ENCODE measurements at places on chromosomes 12 and 14.

DNA sequence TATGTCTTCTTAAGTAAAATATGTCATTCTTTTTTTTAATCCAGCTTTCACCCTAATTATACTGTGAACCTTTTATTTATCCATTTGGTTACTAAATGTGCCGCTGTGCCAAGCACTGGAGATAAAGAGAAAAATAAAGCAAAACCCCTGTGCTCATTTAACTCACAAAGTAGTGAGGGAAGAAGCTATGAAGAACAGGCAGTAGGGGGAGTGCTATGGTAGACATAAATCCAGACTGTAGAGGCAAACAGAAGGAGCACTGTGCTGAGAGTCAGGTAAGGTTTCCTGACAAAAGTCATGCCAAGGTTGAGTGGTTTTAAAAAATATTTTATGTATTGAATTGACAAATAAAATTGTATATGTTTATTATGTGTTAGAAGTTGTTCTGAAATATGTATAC lies 188.5 kb upstream of the SYT10 start:
- no peak for DNase-seq

- DNase-seq: no peak
Measured at GRCh38 chr12:131751335-131751734, 40.4 kb downstream of the SFSWAP start.

DNA sequence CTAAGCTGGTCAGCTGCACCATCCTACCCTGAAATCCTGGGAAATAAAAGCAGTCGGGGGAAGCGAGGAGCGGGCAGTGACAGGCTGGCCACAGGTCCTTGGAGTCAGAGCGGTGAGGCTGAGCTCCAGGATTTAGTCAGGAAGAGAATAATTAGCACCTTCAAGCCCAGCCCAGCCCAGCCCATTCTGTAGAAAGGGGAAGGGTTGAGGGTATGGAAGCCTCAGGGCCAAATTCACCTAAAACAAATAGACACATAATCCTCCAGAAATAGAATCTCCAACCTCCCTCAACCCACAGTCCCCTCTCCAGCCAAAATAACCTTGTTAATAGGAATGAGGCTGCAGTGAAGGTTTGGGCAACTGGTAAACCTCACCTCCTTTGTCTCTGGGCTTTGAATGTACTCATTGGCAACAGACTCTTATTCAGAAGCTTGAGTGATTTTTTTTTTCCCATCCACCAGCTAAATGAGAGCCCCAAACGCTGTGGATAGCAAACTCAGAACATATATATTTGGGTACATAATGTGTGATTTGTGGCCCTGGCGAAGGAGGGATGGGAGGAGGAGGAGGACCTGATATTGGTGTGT lies 334.1 kb downstream of the DPF3 start:
- DNase-seq: no peak

DNA sequence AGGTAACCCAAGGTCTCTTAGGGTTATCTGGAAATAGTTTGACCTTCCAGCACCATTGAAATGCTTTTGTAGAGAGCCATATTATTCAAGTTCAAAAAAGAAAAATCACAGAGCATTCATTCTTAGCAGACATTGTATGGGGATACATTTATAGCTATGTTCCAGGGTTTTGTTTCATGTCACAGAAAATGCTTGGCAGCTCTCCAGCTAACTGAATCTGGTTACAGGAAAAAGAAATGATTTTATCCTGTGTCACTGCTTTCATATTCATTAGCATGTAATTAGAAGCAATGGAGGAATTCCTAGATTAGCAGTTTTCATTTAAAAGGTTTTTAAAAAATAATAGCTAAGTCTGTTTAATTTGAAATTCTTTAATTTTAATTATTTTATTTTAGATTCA lies 78.9 kb downstream of the SNAPC1 start:
- DNase-seq: no peak

- DNase-seq: no peak
Measured at GRCh38 chr12:93762059-93762719, 85.0 kb downstream of the CRADD start.

GRCh38 chr14:81005540-81006228 lies 50.3 kb downstream of the TSHR start:
- no peak for DNase-seq

DNA sequence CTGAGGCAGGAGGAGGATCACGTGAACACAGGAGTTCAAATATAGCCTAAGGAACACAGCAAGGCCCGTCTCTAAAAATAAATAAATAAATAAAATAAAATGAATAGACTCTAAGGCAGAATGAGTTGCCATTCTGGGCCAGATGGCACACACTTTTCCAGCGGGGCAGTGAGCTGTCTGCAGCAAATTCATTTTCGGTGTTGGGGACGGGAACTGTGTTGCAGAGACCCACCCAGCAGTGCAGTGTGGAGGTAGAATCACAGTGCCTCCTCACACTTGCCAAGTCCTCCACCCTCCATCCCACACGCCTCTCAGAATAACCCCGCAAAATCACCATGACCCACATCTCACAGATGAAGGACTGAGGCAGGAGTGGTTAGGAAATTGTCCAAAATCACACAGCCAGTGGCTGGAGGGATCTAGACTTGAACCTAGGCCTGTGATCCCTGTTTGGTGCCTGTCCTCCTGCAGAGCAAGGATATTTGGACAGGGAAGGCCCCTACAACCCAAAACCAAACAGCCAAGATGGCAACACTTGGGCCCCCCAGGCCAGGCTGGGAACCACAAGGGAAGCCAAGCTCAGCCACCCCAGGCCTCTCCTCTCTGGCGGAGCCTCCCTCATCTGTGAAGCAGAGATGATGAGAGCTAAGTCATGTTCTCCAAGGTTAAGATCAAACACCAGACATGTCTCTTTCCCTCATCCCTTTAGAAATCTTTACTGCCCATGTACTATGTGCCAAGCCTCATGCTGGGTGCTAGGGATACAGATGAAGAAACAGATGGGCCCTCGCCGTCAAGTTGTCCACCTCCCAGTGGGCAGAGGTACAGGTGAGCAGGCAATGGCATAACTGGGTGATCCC lies 152.7 kb downstream of the DPF3 start:
- peak; percentile 11 for DNase-seq

DNA sequence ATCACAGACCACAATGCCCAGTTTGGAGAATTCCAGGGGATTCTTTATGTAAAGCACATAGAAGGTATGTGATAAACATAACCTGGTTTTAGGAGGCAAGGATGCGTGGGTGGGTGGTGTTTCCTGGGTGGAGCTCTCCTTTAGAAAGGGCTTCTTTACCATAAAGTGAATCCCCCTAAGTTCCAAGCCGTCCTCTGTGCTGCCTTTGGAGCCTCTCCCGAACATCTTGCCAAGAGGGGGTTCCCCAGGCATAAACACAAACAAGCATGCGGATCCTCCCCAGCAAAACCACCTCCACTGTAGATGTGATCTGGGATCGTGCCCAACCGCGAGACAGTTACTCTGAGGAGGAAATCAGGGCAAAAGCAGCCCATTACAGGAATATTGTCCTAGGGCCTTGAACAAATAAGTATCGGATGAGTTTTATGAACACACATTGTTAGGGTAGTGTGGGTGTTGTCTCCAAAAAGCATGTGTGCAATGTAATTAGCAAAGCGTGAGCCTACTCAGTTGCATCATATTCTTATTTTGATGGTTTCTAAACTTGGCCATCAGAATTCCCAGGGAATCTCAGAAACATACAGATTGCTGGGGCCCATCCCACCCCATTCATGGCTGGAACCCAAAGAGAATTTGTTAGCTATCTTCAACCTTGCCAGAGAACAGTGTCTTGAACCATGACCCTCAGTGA lies 48.8 kb upstream of the CORO1C start:
- no peak for DNase-seq

GRCh38 chr14:100155756-100156616 lies 3.5 kb downstream of the DEGS2 start:
- DNase-seq: peak; percentile 88

GRCh38 chr14:74956280-74957072 lies 1.1 kb upstream of the PGF start:
- DNase-seq: no peak

- no peak for DNase-seq
Measured at GRCh38 chr12:66776974-66777373, 98.1 kb upstream of the GRIP1 start.

DNA sequence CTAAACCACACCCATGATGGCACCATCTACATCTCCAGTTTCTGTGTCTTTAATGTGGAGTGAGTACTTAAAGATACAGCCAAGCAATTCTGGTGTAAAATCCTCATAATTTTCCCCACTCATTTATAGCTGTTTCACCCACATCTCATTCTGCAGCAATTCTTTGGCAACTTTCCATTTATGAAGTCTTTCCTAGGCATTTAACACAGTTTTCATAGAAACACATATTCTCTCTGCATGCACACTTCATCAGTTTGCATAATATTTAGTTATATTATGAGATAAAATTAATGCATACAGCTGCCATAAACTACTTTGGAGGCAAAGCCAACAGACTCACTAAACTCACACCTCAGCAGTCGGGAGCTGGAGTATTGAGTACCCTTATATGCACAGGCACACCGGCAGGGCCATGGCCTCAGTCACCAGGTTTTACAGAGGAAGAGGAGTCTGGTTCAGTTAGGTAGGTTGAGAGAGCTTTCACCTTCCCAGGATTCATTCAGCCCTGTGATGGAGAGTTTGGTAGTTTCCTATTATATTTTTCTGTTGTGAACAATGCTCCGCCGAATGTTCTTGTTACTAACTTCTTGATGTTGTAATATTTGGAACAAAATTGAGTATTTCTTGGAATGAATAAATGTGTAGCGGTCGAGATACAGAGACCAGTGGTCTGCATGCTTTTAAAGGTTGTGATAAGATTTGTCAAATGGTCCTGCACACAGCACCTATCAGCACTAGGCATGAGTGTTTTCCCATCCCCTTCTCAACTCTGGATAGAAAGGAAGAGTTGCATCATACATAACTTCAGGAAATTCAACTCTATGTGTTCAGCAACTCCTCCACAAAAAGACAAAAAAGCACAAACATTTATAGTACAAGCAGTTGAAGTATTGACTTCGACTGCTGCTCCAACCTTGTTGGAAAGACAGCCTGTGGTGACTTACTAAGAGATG lies 123.5 kb downstream of the TTC8 start:
- DNase-seq: no peak

DNA sequence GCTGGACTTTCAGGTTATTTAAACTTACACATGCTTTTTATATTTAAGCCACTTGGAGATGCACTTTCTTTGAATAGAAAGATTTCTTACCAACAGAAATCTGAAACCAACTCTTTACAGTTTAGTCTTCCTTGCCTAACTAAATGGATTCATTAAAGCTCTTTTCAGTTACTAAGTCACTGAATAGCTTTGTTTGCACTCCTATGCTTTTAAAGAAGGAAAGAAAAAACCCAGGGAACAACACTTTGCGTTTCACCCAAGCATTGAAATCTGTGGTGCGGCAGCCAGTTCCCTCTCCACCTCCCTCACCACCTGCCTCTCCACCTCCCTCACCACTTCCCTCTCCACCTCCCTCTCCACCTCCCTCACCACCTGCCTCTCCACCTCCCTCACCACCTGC lies 70.3 kb downstream of the RIMBP2 start:
- DNase-seq: no peak

GRCh38 chr14:94123296-94123695 lies 6.1 kb downstream of the IFI27L2 start:
- DNase-seq: peak; percentile 7

DNA sequence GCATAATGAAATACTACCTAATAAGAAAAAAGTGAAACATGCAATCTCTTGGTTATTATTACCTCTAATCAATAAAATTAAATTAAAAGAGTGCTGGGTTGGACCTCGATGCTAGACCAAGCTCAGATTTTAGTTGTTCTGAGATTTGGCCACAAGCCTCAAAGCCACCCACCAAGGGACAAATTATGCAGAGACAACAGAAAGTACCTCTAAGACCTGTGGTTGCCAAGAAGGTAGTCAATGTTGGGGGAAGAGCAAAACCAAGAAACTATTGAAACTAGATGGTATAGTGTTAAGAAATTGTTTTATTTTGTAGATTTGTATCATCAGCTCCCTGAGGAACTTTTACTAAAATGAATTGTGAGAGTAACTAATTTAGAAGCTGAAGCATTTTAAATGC lies 43.8 kb upstream of the ARID2 start:
- DNase-seq: no peak

GRCh38 chr14:21107283-21107800 lies 6.5 kb downstream of the TMEM253 start:
- DNase-seq: peak; percentile 44

DNA sequence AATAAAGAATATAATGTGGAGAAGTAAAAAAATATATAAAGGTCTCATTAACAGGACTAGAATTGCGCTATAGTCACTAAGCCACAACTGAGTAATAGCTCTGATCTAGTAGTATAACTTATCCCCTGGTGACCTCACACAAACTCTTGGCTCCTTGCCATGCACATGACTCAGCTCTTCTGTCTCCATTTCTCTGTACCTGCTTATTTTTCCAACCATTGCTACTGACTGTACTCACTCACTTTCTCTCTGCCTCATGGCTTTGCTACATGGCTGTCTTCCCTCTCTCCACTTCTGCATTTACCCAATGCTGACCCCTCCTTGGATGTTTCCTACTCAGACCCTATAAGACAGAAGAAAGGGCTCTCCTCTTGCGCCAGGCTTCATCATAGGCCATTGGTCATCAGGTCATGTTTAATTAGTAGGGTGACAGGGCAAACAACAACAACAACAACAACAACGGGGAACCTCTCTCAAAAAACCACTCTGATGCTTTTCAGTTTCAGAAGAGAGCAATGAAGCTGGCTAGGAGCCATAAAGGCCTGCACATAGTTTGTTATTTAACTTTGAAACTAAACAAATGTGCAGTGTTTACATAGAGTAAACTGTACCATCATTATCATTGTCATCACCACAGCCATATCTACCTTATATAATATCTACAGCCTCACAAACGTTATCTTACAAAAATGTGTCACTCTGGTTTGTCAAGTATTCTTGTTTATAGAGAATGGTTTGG lies 25.6 kb upstream of the KRAS start:
- DNase-seq: peak; percentile 69

DNA sequence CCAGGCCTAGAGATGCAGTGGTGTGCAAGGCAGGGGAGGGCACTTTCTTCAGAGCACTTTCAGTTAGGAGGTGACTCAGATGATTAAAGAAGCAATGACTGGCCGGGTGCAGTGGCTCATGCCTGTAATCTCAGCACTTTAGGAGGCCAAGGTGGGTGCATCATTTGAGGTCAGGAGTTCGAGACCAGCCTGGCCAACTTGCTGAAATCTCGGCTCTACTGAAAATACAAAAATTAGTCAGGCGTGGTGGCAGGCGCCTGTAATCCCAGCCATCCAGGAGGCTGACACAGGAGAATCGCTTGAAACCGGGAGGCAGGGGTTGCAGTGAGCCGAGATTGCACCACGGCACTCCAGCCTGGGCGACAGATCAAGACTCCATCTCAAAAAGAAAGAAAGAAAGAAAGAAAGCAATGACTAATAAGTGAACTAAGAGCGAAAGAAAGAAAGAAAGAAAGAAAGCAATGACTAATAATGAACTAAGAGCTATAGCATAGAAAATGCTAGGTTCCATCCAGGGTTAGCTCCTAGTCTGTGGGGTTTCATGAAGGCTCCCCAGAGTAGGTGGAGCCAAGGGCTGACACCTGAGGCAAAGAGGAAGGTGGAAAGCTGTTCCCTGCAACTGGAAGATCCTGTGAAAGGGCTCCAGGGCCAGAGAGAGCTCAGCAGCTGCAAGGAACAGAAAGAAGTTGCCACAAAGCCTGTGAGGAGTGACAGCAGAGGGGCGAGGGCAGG lies 334.5 kb downstream of the CACNA1C start:
- no peak for DNase-seq

Data from colonic mucosa (tissue), 4 donors.